ENCODE measurements at places on chromosomes 2 and 18.

DNA sequence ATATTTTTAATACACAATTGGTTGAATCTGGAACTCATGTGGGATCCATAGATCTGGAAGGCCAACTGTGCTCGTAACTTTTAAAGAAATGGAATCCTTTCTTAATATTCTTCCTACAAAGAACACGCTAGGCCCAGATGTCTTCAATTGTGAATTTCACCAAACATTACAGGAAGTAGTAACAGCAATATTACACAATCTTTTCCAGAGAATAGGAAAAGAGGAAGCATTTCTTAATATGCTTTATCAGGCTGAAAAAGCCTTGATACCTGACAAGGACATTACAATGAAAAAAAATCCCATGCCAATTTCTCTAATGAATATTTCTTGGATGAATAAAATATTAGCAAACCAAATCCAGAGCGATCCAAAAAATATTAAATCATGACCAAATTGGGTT is 80.3 kb upstream of the HAAO start:
- peak; percentile 58 for DNase-seq

DNA sequence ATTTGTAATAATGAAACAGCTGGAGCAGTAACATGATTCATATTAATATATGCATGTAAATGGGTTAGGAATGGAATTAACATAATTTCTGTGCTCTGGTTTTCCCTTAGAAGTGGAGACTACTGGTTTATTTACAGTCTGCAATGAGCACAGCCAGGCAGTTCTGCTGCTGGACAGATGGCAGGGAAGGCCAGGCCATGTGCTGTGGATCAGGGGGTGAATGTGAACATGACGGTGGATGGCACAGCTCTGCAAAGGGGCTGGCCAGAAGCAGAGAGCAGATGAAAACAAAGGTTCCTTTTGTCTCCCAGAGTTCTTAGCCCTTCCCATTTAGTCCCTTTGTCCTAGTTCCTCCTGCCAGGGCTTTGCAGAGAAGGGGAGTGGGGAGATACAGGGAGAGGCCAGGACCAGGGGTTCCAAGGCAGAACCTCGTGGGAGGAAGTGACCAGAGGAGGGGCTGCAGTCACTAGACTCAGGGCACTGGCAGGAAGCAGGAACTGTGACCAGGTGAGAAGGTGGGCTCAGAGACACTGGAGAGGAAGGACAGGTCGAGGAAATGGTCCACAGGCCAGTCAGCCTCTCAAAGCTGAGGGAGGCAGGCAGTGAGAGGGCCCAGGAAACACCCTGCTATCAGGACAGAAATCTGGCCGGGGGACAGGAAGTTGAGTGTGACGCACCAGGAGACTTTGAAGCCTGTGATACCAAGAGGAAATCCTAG is 112.9 kb upstream of the ATP8B1 start:
- DNase-seq, result peak; percentile 57

- no peak for DNase-seq
These were observed 99.9 kb upstream of the LINC00305 start for GRCh38 chr18:64248836-64249235.

DNA sequence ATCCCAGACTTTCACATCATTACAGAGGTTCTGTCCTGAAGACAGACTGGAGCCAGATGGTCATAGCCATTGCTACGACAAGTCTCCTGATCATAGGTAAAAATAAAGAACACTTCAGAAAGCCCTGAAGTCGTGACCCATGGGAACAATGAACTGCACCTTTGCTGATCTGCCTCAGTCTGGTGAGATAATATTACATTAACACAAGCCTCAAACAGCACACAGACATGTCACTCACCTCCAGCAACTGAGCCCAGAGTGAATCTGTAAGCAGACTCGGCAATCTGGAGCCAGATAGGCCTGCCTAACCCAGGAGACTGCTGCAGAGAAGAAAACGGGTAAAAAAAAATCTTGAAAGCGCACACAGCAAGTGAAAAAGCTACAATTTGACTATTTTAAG is 79.2 kb downstream of the SLC25A12 start:
- no peak for DNase-seq

GRCh38 chr2:98821629-98822135 is 90.8 kb upstream of the MGAT4A start:
- DNase-seq, result no peak

DNA sequence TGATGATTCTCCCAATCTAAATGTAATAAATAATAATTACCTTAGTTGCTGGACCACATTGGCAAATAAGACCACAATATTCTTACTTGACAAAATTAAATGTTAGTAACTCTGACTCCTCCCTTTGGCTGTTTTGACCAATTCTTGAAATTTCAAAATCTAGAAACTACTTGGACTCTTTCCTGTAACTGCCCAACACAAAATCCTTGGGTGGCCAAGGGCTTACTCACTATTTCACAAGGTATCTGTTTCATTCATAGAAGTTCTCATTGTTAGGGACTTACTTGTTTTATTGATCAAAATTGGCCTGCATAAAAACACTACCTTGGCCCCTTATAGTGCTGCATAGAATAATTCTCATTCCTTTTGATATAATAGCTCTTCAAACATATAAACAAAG is 19.4 kb downstream of the CDH20 start:
- no peak for DNase-seq

DNA sequence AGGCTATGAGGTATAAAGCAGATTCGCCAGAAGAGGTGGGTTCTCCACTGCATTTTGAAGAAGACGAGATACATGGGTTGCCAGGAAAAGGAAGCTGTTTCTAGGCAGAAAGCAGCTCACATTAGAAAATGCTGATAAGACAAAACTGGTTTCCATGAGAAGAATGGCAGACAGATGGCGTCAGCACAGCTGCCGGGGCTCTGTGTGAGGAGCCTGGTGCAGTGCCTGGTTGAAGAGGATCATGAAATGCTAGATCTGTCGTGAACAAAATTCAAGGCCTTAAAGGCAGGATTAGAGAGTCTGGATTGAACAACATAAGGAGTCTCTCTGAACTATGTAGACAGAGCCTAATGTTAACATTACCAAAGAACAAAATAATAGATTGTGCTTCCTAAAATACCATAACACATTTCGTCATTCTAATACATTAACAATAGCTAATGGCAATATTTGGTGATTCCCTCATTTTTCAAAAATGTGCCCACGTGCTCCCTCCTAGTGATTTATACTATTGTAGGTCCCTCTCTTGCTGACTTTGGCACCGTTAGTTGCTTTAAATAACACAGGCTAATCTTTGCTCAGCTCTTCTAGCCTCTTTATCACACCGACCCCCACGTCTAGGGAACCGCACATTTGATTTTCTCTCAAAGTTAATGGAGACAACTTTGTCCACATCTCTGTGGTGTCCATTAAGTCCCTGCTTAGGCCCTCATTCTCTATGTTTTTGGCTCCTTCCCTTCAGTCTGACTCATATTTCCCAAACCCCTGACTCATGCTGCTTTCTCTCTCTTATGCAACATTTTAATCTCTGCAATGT is 38.2 kb downstream of the EFEMP1 start:
- DNase-seq, result peak; percentile 98

Data from fibroblast of lung (primary cell).